ENCODE measurements at places on chromosomes 2 and 18. TPM values are rescaled to one million over a fixed set of nuclear protein-coding genes. Genes with fewer than 3 reads are reported as not detected.

RNF25 gene
- total RNA-seq = 30.3 TPM

STARD6 gene
- total RNA-seq = not detected

ENOSF1 gene
- total RNA-seq = 5.2 TPM

MAT2A gene
- 178 TPM for total RNA-seq

CLIP4 gene
- 56.9 TPM for total RNA-seq

TCF7L1 gene
- 6.2 TPM for total RNA-seq

LIPT1 gene
- total RNA-seq = 6.7 TPM
